Activated CD8-positive, alpha-beta memory T cell treated with anti-CD3 and anti-CD28 coated beads, Interleukin-2, amount 50 U/mL, for 4 hours (primary cell): ENCODE measurements at places on chromosomes 4 and X.

GRCh38 chr4:141730805-141731204, 94.4 kb downstream of the IL15 start:
- no peak for DNase-seq

GRCh38 chrX:22246620-22247019, 26.1 kb upstream of the CBLL2 start:
- DNase-seq = no peak

- DNase-seq = no peak
Measured at GRCh38 chr4:147479376-147479775, 1.5 kb upstream of the EDNRA start.

DNA sequence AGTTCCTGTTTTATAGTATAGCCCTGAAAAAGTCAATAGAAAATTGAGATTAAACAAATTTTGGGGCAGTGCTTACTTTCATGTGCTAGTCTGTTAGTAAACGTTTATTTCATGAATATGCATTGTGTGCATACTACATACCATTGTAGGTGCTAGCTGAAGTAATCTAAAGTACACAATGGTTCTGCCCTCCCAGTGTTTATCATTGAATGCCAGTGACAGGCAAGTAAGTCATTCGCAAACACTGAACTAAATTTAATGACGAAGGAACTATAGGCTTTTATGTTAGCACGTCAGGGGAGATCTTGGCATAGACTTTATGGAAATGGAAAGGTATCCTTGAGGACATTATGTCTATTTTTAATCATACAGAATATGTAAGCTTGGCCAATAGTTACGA, 426.9 kb upstream of the EPHA5 start:
- DNase-seq = no peak

GRCh38 chr4:57190601-57191481, 80.7 kb upstream of the IGFBP7 start:
- DNase-seq = no peak

GRCh38 chr4:15234856-15235126, 193.0 kb upstream of the C1QTNF7 start:
- DNase-seq = no peak

- no peak for DNase-seq
Measured at GRCh38 chr4:145815027-145815612, 123.5 kb downstream of the ZNF827 start.
